ELR (cell line): ENCODE measurements at places on chromosomes 1 and 21.
A peak's percentile ranks its signal among the peaks of the same experiment; 100 is the strongest.

DNA sequence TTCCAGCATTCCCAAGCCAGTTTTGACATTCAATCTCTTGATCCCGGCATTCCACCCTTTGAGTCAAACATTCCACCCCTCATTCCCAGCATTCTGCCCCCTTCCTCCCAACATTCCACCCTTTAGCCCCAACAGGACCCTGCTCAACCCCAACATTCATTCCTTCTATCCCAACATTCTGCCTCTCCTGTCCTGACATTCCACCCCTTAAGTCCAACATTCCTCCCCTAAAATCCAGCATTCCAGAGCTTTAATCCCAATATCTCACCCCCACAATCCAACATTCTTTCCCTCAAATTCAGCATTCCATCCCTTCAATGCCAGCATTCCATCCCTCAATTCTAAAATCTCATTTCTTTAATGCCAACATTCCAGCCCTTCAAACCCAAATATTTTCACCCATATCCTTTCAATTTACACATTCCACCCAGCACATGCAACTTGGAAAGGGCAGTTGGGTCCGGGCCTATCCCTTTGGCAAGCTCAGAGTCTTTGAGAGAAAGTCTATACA, 22.9 kb downstream of the DDX20 start:
- DNase-seq = no peak

DNA sequence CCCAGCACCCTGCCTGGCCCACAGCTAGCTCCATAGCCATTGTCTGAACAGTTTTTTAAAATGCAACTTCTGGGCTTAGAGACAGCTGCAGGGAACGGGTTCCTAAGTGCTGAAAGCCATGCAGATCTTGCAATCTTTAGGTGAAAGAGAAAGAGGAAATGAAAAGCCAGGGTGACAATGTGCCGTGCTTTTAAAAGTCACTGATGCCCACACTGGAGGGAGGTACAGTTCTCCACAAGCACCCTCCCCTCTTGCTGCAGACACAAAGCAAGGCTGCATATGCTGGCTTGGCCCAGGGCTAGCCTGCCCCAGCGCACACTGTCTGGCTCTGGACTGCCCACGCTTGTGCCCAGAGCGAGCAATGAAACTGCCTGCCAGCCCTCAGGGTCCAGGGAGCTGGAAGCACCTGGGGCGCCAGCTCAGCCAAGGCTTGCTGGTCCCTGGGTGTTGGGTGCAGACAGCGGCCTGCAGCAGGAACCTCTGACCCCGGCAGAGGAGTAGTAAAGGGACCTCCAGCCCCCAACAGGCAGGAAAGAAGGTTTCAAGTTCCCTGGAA, 70.4 kb downstream of the AJAP1 start:
- DNase-seq = no peak

DNA sequence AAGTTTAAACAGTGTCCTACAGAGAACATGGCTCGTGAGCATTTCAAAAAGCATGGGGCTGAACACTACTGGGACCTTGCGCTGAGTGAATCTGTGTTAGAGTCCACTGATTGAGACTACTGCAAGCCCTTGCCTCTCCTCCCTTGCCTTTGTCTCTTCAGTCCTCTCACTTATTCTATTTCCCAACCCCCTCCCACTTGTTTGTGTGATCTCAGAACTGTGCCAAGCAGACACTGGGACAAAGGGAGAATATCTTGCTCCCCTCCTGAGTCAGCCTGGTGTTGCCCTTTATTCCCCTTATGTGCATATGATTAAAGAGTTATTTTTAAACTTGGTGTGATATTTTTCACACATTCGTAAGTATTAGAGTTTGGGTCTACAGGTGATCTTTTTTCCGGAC, 11.1 kb upstream of the RPRD2 start:
- DNase-seq = no peak

- DNase-seq = no peak
Measured at GRCh38 chr21:45578176-45578801, 36.0 kb upstream of the SLC19A1 start.

DNA sequence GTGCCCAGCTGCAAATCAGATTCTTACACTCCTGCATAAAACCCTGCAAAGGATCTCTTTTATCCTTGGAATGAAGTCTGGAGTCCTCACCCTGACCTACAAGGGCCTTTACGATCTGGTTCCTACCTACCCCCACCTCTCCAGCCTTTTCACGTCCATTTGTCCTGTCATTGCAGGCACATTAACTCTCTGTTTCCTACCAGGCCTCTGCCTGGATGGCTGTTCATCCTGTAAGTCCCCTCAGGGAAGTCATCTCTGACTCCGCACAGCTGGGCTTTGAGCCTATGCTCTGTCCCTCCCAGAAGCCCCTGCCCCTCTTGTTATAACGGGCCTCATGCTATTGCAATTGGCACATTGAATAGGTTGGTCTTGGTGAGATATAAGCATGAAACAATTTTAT, 96.8 kb upstream of the USP24 start:
- no peak for DNase-seq

DNA sequence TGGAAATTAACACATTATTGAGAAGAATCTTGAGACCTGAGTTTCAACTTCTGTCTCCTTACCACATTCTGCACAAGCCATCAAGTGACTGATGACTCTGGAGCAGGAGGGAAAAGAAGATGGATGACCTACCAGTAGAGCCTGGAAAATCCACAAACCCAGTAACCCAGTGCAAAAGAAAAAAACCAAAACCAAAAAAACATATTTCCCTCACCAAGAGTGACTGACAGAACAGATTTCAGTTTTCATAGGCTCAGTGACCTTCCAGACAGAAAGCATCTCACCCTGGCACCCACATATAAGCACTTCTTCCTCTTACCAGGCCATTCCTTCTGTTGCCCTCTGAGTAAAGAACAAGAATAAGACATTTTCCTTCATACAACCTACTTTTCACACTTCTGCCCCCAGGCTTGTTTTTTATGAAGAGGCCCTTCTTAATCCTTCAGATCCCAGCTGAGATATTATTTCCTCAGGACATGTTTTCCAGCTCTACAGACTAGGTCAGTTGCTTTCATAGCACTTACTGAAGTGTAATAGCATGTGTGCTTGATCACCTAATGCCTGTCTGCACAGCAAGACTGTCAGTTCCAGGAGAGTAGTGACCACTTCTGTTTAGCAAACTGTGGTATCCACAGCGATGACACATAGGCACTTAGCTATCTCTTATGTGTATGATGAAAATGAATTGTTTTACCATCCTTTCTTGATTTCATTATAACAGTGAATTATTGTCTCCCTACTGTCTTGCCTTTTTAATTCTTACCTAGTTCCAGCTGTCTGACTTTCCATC, 4.0 kb downstream of the TSACC start:
- peak; percentile 42 for DNase-seq

DNA sequence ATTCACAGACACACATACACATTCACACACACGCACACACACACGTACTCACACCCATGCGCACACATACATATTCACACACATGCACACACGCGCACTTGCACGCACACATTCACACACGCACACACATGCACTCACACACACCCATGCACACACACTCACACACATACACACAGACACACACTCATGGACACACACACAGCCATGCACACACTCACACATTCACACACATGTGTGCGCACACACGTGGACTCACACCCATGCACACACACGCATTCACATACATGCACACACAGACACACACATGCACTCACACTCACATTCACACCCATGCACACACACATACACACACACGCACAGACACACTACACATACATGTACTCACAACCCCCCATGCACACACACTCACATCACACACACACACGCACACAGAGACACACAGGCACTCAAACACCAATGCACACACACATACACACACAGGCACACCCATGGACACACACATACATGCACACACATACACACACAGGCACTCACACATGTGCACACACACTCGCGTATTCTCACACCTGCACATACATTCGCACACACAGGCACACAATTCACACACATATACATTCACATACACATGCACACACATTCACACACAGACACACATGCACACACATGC, 589.1 kb downstream of the PTPRU start:
- DNase-seq = no peak

GRCh38 chr21:35266546-35266945, 217.4 kb upstream of the RUNX1 start:
- peak; percentile 67 for DNase-seq

DNA sequence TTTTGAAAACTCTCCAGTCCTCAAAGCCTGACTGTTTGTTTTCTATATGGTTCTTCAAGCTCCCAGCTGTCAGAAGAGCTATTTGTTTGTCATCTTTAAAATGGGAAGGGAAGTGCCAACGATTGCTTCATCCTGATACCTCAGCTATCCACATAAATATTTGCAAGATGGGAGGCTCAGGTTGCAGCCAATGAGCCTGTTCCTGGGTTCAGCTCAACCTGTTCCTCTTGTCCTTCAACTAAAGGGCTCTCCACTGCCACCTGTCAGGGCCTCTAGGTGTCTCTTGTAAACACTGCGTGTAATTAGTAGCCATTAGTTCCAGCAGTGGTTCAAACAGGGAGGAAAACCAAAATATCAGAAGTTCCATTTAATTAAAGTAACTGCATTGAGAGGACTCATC, 445.1 kb downstream of the AJAP1 start:
- DNase-seq = no peak

DNA sequence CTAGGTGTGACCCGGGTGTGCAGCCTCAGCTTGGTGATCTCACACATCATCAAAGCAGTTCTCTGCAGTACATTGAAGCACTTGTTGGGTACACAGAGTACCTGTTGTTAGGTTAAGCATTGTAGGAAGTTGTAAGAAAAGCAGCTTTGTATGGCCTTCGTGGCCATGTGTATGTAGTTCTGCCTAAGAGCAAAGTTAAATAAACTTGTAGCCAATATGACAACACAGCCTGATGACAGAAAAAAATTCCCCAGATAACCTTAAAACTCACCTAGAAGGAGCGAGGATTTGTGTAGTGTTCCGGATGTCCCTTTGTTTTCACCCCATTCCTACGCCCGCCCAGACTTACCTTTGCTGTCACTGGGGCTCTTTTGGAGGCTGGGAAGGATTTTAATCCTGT, 48.0 kb downstream of the DISC1 start:
- DNase-seq = no peak

- no peak for DNase-seq
Measured at GRCh38 chr1:244084763-244085162, 33.7 kb downstream of the ZBTB18 start.

GRCh38 chr1:33099290-33100118, 18.6 kb downstream of the AZIN2 start:
- DNase-seq = peak; percentile 100

- DNase-seq = no peak
Measured at GRCh38 chr1:54593571-54594160, 29.7 kb downstream of the FAM151A start.

DNA sequence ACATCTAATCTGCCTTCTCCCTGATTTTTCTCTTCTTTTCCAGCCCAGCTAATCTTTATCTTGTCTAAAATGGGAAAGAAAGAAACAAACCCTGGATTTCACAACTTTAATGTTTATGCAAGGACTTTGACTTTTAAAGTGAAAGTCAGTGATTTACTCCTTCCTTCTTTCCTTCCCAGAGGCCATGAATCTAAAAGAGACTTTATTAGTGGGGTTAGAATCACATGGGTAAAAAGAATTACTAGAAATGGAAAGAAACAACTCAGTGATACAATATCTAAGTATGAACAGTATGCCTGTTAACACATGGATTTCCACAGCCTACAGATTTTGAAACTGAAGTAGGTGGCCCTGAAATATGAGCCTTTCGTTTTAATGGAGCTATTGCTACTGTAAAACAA, 59.8 kb upstream of the KCNK2 start:
- no peak for DNase-seq

GRCh38 chr1:205235951-205236350, 8.2 kb downstream of the TMCC2 start:
- no peak for DNase-seq

GRCh38 chr1:169892927-169893644, 610 bp downstream of the SCYL3 start:
- peak; percentile 44 for DNase-seq

GRCh38 chr1:50103615-50104081, 5.1 kb upstream of the ELAVL4 start:
- DNase-seq = no peak

- DNase-seq = no peak
Measured at GRCh38 chr1:204863024-204863423, 7.6 kb upstream of the NFASC start.

DNA sequence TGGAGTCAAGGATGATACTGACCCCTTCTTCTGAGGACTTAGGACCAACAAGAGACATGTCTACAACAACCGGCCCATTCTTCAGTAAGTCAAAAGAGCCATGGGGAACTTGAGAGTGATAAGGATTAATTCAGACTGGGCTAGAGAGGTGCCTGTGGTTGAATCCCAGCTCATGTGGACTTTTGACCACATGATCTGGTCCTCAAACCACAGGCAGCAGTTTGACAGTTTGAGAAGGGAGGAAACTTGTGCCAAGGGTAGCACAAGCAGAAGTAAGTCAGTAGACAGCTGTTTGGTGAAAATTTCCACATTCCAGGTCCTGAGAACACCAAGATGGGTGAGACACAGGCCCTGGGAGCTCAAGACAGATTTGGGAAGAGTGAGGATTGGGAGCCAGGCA, 19.8 kb downstream of the SH3BP5L start:
- DNase-seq = peak; percentile 21

DNA sequence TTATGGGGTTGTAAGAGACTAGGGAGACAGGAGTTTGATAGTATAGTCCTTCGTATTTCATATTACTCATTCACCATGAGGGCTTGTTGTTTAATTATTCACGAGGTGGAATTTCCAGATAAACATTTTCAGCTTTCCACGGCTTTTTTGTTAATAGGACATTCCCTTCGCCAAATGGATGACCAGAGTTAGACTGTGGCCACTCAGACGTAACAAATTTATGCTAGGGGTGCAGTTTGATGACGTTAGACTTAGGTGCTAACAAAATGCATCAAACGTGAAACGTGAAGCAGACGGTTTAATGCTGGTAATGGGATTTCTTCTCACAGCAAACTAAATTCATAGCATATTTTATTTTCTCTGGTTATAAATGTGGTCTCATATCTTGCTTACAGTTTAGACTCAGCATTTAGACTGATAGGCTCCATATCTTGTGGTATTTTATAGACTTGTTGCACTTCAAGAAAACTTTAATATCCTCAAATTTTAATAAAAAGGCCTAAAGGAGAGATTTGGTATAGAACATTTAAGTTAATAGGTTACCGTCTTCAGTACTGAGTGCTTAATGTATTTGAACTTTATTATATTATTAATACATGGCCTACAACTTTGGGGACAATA, 2.3 kb downstream of the DHX9 start:
- peak; percentile 52 for DNase-seq

GRCh38 chr21:29213513-29214385, 83.3 kb downstream of the MAP3K7CL start:
- DNase-seq = no peak
